ENCODE measurements at places on chromosomes 5 and 9.

- DNase-seq: no peak
Measured at GRCh38 chr5:180464603-180464970, 29.6 kb upstream of the CNOT6 start.

GRCh38 chr5:171606414-171607024 is 179.1 kb upstream of the SMIM23 start:
- no peak for DNase-seq

DNA sequence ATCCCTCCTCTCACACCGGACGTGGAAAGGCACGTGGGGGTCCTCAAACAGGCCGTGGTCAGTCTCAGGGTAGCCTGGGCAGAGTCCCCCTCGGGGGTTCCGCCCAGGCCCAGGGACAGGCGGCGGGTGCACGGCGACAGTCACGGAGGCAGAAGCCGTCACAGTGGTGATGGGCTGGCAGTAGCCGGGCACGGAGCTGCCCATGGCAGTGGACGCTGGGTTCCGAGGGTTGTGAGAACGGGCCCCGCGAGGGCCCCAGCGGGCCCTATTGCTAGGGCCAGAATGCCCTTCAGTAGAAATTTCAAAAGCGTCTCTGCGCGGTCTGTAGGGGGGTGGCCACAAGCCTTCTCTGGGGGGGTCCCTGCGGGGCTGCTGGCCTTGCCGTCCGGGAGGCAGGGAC is 69.8 kb downstream of the PTCH1 start:
- DNase-seq: no peak

DNA sequence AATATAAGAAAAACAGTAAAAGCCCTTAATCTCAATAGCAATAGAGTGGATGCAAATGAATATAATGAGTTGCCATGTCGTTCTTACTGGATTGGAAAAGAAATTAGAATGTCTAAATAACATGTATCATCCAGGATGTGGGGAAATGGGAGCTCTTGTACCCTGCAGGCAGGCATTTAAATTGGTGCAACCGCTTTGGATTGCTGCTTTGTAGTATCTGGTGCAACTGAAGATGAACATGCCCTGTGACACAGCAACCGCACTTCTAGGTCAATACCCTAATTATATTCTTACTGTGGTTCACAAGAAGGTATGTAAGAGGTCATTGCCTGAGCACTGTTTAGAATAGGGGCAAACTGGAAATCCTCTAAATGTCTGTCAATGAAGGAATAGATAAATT is 18.9 kb downstream of the MRPS30 start:
- no peak for DNase-seq

DNA sequence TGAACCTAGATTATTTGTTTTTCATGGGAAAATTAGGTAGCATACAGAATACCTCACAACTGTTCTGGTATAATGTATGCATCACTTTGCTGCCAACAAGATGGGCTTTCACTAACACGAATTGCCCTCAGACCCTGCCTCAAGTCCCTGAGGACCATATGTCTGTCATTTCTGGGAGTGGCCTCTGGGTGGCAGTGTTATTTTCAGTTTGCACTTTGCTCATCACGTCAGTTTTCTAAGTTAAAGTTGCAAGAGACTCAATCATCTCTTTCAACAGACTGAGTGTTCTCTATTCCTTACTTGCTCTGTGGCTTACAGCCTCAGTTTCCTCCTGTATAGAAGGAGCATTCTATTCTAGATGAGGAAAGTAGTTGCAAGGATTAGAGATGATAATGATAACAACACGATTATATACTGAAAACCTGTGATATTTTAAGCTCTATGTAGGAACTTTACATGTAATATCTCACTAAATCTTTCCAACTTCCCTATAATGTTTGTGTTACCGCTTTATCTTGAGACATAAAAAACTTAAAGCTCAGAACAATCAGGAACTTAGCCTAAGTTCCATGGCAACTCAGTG is 55.7 kb downstream of the TSSK1B start:
- no peak for DNase-seq

DNA sequence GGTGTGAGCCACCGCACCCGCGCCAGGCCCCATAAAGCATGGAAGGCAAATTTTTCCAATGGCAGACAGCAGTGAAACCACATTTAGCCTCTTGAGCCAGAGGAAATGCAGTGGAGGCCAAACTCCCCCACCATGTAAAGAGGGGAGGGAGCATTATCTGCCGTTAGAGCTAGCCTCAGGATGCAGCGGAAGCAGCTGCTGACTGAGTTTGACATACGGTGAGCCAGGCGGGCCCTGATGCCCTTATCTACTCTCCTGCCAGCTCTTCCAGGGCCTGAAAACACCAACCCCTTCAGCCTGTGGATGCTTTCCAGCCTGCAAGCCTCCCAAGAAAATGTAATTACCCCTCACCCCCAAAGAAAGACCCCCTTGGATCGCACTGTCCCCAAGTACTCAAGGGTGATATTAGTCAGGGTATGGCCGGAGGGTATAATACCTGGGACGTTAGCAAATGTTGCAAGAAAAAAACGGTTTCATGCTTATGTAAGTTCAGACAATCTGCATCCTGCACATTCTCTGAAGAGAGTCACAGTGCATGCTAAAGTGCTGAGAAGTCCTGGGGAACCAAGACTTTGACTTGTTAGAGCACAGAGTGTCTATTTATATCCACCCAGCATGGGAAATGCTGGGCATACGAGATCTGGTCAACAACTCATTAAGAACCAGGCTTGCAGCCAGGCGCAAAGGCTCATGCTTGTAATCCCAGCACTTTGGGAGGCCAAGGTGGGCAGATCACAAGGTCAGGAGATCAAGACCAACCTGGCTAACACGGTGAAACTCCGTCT is 11.3 kb upstream of the GGTA1 start:
- DNase-seq: no peak

GRCh38 chr9:100884518-100884917 is 144.0 kb upstream of the PLPPR1 start:
- DNase-seq: no peak

GRCh38 chr9:130756037-130756436 is 62.5 kb downstream of the EXOSC2 start:
- DNase-seq: no peak
